ENCODE measurements at places on chromosomes 2 and 18.

DNA sequence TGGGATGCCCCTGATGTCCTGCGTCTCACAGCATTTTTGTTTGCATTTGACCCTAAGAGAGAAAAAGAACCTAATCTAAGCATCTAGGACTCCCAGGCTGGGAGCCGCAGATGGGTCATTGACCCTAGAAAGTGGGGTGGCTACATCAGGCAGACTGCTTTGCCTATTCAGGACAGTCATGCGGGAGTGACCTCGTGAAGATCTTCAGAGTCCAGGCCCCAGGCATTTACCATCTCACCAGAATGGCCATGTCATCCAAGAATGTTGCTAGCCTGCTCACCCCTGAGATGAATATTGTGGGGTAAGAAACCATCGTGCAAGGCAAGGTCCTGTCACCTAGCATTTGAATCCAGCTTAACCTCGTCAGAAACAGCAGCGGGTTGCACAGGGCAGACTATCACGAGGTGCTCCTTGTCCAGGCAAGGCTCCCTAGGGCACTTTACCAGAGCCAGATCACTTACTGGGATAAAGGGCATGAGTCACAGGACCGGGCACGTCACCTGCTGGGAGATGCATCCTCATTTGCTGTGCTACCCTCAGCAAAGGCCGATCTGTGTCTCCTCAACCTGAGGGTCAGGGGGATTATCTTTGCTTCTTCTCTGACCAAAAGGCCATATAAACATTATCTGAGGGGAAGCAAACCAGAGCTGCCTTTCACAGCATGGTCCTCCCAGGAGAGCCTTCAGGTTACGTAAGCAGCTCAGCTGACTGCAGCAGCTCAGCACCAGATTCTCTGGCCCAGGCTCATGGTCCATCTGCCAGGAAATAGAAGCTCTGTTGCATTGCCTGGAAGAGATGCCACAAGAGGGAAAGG lies 162.3 kb downstream of the ACKR3 start:
- peak; percentile 66 for DNase-seq

- no peak for DNase-seq
Observed at GRCh38 chr2:27798486-27798885, 27.0 kb downstream of the MRPL33 start.

DNA sequence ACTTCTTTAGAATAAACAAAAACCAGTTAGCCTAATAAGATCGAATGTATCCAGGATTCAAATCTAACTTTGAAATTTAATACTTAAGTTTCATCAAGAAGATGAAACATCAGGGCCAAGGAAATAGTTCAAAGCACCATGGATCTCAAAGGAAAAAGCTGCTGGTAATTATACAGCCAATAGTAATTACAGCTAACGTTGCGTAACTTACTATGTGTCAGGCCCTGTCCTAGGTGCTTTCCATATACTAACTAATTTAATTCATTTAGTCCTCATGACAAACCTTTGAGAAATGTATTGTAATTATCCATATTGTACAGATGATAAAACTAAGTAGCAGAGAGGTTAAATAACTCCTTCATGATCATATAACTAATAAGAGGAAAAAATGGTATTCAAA lies 598.6 kb downstream of the NYAP2 start:
- no peak for DNase-seq

- peak; percentile 16 for DNase-seq
Observed at GRCh38 chr2:54161660-54162424, 46.4 kb downstream of the ACYP2 start.

- DNase-seq, result no peak
Observed at GRCh38 chr2:100272841-100273329, 49.4 kb downstream of the LONRF2 start.

- peak; percentile 97 for DNase-seq
Observed at GRCh38 chr2:166373951-166374350, 1.8 kb downstream of the SCN9A start.

DNA sequence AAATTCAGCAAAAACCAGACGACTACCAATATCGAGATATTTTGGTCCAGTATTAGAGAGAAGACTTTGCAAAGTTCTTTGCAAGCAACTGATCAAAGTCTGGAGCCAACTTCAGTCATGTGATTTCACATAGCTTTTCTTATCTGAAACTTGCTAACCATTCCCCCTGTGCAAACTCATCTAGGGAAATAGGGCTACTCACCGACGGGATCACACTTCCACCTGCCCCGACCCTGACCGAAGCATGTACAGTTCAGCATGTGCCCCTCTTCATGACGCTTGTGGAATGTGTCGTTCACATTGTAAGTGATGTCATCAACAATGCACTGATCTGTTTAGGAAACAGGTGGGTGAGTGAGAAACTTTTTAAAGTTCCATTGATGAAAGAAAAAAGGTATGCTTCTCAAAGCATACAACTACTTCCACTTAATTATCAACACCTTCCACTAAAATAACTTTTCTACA lies 15.4 kb downstream of the FN1 start:
- no peak for DNase-seq

DNA sequence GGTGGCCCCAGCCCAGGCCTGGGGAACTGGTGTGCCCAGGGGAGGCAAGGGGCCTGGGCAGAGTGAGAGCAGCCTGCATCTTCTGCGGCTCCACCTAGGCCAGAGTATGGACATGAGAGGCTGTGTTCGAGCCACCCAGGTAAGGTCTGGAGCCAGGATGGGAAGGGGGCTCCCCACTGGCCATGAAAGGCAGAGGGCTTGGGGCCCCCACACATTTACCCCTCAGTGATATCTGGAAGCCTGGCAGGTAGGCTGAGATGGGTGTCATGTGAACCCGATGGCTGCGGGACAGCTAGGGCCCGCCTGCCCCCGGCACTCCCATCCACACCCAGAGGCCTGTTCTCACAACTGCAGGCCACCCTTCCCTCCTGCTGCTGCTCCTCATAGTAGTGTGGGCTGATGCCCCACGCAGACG lies 13.2 kb downstream of the ADRA2B start:
- DNase-seq, result no peak

DNA sequence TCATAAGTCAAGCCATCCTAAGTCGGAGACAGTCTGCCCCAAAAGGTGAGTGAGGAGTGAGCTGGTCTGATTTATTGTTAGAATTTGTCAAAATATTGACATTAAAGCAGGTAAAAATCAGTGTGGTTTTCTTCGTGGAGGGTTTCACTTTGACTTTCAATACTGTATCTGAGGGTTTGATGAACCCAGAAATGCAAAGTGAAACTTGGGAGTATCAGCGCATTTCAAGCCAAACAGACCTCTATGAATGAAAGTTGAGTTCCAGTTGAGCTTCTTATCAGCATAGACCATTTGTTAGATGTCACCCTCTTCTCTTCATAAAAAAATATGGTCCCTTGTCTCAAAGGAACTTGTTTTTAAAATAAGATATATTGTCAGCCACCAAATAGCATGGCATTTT lies 21.7 kb upstream of the CXCR4 start:
- no peak for DNase-seq

- no peak for DNase-seq
Observed at GRCh38 chr2:240219208-240219890, 78.9 kb upstream of the OTOS start.

DNA sequence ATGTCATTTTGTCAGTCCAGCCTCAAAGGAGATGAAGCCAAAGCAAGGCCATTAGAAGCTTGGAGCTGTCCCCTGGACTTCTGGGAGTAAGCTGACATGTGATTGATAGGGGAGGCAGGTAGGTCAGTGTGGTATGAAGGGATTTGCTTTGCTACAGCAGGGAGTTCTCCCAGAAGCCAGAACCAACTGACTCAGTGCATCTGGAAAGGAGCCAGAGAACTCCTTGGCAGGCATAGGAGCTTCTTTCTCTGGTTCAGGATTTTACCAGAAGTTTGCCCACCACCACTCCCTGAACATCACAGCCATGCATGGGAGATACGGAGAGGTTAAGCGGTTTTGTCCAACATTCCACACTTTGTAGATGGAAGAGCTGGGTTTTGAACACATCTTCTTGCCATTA lies 24.5 kb upstream of the KCNE4 start:
- peak; percentile 69 for DNase-seq

- no peak for DNase-seq
Observed at GRCh38 chr18:44178476-44178875, 502.2 kb upstream of the SETBP1 start.

GRCh38 chr2:145325485-145325884 lies 805.6 kb upstream of the ZEB2 start:
- DNase-seq, result peak; percentile 19

DNA sequence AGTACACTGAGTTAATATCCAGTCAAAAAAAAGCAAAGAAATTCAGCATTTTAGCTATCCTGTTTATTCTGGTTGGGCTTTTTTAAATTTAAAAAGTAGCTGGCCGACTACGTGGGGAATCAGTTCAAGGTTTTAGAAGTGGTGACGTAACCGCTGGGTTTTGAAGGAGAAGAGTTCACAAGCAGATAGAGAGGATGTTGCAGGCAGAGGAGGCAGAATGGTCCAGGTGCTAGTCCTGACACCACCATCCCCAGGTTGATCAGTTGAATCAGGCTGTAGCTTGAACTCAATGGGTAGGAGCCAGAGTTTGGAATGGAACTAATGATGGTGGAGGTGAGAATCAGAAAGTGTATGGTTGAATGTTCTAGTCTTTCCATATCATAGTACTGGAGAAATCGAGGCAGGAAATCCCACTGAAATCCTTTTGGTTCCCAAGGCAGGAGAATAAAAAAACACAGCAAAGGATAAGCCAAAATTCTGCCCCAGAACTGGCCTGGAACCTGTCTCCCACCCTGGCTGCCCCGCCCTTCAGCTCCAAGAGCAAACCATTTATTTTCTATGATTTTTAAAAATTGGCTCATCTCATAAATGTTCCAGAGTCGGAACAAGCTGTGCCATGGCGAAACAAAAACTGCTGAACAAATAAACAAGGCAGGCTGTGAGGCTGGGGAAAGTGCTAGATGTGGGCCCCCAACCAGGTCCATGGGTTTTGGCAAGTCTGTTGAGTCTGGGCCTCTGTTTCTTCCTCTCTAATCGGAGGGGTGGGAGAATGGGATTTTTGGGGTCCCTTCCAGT lies 44.0 kb downstream of the SLC4A1AP start:
- DNase-seq, result no peak

GRCh38 chr2:180664507-180664906 lies 315.9 kb upstream of the UBE2E3 start:
- no peak for DNase-seq

DNA sequence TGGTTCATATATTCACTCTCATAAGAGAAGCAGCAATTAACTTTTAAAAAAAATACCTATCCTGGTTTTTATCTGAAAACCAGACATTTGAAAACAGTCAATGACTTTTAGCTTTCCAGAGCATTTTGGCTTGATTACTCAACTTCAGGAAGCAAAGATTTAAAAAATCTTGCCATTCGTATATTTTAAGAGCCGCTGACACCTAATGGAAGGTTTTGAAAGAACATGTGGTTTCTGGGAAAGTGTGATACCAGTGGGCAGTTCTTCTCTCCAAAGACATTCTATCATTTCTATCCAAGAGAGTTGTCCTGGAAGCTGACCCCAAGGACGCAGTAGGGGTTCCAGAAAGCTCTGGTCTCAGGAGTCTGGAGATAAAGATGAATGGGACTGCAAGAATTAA lies 234.7 kb downstream of the TTC32 start:
- peak; percentile 61 for DNase-seq

DNA sequence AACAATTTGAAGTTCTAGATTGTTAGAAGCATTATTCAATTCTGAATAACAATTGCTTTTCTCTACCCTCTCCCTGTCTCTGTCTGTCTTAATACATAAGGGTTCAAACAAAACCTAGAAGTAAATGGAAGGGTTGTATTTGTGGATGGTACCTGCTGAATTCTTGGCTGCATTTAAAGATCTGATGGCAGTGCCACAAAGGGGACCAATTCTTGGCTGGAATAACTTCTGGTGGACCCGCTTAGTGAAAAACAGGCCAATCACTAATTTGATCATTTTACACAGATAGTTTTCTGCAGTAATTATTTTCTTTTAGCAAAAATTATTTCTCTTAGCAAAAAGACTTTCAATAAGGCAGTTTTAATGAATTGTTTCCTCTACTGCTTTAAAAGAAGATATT lies 353.5 kb downstream of the MYCN start:
- no peak for DNase-seq
